ENCODE measurements at places on chromosomes 16 and 17.

- no peak for DNase-seq
Measured at GRCh38 chr16:64704386-64704785, 417.5 kb downstream of the CDH11 start.

GRCh38 chr17:20205609-20206008 lies 196.4 kb downstream of the SPECC1 start:
- DNase-seq: no peak

DNA sequence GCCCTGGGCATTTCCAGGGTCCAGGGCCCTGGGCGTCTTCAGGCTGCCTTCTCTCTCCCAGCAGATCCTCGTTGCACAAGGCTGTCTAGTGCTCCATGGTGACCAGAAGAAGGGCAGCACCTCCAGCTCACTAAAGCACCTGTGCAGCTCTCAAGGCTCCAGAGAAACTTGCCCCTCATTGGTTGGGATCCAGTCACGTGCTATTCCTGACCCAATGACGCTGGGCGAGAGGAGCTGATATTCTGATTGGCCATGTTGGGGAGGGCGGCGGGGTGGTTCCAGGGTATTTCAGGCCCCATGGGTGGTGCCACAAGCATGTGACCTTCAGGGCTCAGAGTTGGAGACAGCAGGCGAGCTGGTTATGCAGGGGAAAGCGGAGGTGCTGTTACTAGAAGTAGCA lies 309.1 kb downstream of the TOX3 start:
- DNase-seq: no peak

GRCh38 chr16:12133729-12134128 lies 157.2 kb downstream of the SNX29 start:
- DNase-seq: no peak

DNA sequence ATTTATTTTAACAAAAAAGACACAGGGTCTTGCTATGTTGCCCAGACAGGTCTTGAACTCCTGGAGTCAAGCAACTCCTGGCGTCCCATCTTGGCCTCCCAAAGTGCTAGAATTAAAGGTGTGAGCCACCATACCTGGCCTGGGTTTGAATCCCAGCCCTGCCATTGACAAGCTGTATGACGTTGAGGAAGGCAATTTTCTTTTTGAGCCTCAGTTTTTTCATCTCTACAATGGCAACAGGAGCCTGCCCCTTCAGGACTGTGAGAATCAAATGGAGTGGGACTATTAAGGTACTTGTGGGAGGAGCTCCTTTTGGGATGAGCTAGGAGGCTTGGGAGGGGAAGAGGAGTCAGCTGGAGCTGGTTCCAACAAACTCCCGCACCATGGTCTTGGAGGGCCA lies 6.2 kb downstream of the RARA start:
- DNase-seq: no peak

DNA sequence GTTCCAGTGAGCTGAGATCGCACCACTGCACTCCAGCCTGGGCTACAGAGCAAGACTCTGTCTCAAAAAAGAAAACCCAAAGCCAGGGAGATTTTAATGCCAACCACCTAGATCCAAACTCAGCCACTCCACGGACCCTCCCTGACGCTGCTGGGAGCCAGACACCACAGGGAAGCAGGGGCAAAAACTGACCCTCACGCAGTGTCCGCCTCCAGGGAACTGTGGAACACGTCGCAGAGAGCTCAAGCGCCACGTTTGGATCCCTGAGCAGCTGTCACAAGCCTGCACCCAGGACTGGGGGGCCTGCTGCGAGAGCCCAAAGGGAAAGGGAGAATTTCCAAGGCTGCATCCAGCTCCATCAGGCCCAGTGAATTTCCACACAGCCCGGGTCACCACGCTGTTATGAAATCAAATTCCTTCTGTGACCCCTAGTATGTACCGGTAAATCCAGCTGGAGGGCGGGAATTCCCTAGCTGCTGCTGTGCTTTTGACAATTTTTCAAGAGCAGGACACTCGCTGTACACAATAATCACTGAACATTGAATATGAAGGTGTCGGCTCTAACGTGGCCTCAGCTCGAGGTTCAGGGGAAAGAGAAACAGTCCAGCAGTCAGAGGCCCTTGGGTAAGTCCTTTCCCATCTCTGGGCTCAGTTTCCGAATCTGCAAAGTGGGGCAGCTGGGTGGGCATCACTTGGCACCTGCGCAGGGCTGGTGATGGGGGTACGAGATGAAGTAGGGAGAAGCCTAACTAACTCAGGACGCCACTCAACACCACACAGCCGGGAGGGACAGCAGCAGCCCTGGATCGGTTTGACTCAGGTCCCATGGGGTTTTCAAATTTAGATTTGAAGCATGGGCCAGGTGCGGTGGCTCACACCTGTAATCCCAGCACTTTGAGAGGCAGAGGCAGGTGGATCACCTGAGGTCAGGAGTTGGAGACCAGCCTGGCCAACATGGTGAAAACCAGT lies 8.6 kb downstream of the CARHSP1 start:
- no peak for DNase-seq

- peak; percentile 60 for DNase-seq
Measured at GRCh38 chr17:7835814-7836595, 2.0 kb downstream of the KDM6B start.

DNA sequence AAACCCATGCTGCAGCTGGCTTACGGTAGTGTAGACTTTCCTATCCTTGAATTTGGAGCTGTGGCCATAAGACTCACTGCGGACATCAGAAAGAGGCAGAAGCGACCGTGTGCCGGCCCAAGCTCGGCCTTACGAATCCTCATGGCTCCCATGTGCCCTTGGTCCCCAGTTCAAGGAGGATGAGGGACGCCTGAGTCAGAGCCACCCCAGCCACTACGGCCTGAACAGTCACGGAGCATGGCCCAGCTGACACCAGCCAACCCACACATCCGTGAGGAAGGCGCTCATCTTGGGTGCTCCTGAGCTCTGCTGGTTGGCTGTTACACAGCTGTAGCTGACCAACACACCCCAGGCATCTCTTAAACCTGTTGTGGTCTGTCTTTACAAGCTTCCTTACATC lies 44.0 kb downstream of the ZCCHC14 start:
- no peak for DNase-seq

DNA sequence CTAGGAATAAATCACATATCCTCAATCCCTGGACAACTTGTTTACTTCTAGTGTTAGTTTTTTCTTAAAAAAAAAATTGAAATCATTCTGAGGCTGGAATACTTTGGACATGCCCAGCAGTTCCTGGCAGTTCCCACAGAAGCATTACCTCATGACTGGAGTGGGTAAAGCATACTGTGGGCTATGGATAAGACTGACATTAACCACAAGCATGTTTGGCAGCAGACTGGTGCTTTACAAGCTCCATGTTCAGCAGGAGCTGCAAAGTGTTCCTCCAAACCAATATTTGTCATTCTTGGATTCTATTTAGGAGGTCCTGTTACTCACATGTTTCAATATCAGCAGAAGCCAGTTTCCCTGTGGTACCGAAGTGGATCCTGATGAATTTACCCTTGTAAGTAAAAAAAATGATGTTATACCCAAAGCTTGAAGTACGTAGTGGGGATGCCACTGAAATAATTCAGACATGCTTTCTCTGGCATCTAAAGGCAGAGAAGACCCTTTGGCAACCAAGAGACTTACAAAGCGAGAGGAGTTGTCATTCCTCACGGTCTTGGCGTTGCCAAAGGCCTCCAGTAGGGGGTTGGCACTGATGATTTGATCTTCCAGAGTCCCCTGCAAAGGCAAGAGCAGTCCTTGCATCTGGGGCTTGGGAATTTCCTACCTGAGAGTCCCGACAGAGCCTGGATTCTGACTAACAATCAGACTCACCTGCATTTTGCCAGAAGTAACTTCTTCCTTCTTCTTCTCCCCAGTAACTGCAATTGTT lies 4.9 kb downstream of the MYH1 start:
- no peak for DNase-seq

GRCh38 chr17:63116967-63117830 lies 151.2 kb downstream of the TANC2 start:
- no peak for DNase-seq

DNA sequence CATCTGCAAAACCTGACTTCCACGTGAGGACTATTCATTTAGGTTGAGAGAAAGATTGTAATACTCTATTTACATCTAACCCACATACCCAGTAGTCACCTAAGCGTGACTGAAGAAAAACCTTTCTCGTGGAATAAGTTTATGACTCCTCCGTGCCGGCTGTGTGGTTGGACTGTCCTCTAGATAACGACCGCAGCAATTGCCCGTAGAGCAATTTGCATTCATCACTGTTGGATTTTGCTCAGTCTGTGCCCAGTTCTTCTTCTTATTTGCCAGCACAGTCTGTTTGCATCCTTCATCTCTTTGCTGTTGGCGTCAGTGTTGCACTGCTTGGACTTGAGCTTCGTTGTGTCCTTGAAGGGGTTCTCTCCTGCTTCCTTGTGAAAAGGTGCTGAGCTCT lies 131.3 kb downstream of the CYB561 start:
- DNase-seq: no peak

DNA sequence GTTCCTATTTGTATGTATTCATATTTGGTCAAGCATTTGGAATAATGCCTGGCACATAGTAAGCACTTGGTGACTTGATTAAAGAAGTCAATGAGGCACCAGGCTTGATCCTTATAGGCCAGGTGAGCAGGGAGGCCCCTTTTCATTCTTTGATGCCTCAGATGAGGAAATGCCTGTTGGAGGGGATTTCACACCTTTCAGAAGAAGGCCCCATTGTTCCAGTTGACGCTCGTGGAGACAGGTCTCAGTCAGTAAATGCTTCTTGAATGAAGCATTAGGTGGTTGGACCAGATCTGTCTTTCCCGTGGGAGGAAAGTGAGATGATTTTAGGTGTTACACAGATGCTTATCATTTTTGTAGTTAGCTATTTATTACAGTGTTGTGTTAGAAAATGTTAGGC lies 13.0 kb downstream of the LCMT1 start:
- no peak for DNase-seq
